ENCODE measurements at places on chromosomes 7 and 10.

GRCh38 chr7:9083837-9084236 is 650.4 kb downstream of the NXPH1 start:
- no peak for DNase-seq

DNA sequence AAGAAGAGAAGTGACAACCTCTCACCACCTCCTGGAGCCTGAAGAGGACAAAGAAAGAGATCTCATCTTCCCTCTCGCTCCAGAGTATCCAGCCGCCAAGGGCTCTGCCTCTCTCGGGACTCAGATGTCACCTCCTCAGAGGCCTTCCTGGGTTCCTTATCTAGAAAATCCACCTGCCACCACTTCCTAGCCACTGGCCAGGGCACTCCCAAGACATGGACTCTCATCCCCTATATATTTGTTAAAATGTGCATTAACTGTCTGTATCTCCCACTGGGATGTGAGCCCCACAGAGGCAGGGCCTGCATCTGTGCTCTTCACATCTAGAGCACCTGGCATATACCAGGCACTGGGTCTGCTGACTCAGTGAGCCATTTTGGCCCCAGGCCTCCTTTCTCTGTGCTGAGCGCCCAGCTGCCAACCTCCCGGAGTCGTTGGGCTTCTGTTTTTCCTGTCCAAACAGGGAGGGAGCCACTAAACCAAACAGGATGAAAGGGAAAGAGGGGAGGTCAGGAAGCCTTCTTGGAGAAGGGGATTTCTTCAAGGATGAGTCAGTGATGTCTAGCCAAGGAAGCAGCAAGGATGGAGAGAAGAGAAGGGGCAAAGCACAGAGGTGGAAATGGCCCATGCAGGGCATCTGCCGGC is 58.9 kb downstream of the KCNMA1 start:
- no peak for DNase-seq

- DNase-seq: no peak
Measured at GRCh38 chr7:92758796-92759431, 77.5 kb downstream of the CDK6 start.

GRCh38 chr7:78716876-78717275 is 736.6 kb downstream of the MAGI2 start:
- DNase-seq: no peak

DNA sequence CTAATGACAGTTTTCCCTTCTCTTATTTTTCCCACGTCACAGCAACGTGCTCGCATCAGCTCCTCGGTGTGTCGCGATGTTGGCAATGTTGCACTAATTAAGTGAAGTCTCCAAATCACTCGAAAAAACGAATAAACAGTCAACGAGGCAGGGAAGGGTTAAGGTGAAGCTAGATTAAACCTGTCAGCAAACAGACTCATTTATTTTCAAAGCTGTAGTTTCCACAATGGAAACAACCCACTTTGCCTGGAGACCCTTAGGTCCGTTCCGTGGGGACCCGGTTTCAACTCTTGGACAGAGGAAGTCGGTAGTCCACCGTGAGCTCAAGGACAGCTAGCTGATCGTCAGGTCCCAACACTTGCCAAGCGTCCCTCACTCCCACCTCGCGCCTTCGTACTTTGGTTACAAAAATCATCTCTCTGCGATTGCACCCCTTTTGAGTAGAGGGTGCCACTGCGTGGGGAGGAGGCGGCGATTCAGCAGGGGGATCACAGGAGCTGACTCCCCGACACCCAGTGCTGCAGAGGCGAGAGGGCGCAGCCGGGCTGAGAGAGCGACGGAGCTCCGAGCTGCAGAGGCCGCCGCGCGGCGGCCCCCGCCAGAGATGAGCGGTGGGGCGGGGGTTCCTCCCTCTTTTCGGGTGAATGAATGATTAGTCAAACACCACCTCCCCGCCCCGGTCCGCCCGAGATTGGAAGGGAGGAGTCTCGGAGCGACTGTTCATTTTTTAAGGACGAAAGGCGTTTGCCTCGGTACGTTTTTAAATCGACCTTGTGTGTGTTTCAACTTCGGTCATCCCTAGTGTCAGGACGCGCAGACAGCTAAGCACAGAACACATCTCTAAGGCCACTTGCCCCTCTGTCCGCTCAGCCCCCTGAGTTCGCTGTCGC is 1.3 kb upstream of the BMPER start:
- no peak for DNase-seq

GRCh38 chr7:9498303-9498702 is 1064.9 kb downstream of the NXPH1 start:
- no peak for DNase-seq

- no peak for DNase-seq
Measured at GRCh38 chr7:25117226-25118047, 7.6 kb downstream of the CYCS start.

GRCh38 chr7:104130726-104131125 is 77.1 kb downstream of the ORC5 start:
- DNase-seq: no peak

- no peak for DNase-seq
Measured at GRCh38 chr10:122494833-122495232, 33.5 kb downstream of the HTRA1 start.

DNA sequence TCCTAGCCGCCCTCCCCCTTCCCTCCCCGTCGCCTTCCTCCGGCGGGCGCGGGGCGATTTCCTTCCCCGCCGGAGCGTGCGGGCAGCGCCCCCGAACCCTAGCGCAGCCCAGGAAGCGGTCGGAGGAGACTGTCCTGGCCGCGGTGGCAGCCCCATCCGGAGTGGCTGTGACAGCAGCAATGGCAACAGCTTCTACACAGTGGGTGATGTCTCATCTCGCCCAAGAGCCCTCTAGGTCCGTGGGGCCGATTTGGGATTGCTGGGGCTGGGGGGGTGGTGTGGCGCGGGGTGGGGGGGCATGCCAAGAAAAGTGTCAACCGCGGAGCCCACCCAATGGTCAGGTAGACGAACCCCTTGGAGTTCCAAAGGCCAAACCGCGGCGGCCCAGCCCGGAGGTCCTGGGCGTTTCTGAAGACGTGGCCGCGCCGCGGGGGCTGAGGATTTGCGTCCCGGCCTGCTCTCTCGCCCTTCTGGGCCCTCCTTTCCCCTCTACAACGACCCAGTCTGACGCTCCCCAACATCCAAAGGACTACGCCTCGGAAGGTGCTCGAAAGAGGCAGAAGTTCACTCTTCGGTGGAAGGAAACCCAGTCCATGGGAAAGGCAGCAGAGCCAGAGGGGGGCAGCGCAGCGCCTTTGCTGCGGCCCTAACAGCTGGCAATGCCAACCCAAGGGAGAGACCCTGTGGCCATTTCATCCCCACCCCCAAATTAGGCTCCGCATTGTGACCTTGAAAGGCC is 603 bp upstream of the TWIST1 start:
- DNase-seq: no peak

DNA sequence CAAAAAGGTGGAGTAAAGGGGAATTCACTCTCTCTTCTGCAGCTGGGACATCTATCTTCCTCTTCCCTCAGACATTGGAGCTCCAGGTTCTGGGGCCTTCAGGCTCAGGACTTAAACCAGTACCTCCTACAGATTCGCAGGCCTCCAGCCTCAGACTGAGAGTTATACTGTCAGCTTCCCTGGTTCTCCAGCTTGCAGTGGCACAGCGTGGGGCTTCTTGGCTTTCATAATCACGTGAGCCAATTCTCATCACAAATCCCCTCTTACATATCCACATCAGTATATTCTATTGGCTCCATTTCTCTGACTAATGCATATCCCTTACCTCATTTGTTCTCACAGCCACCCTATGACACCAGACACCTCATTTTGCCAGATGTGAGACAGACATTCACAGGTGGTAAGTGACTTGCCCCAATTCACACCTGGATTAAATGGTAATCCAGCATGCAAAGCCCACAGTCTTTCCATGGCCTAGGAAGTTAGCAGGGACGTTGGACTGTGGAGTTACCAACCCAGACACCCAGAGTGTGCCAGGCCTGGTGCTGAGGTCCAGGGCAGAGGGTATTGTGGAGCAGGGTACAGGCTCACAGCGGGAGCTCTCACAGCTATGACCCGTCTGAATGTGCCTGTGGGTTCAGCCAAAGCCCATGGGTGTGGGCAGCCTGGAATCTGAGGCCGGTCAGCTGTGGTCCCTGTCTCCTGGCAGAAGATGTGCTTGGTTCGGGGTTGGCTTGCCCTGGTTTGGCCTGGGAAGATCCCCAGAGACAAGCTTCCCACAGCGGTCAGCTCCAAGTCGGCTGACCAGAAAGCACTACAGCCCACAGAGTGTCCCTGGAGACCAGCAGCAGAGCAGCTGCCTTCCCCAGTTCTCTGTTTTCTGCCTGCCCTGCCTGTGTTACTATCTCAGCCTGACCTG is 18.4 kb upstream of the ZCCHC24 start:
- no peak for DNase-seq

- DNase-seq: no peak
Measured at GRCh38 chr10:45581582-45582385, 90.8 kb downstream of the ZFAND4 start.

DNA sequence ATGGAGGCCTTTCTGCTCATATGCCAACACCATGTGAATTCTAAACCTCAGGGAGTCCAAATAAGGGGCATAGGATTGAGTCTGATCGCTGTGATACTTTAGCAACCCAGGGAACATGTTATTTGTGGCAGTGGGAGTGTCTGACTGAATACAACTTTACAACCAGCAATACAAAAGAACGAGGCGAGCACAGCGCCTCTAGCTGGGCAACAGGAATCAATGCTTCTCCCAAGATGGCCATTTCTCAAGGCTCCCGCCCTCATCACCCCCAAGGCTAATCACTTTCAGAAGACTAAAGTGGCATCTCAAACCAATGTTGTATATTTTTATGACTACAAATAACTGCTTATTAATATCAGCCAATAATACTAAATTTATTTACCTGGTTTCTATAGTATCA is 28.1 kb downstream of the YWHAG start:
- no peak for DNase-seq

- DNase-seq: no peak
Measured at GRCh38 chr7:2251841-2252771, 10.1 kb downstream of the NUDT1 start.

DNA sequence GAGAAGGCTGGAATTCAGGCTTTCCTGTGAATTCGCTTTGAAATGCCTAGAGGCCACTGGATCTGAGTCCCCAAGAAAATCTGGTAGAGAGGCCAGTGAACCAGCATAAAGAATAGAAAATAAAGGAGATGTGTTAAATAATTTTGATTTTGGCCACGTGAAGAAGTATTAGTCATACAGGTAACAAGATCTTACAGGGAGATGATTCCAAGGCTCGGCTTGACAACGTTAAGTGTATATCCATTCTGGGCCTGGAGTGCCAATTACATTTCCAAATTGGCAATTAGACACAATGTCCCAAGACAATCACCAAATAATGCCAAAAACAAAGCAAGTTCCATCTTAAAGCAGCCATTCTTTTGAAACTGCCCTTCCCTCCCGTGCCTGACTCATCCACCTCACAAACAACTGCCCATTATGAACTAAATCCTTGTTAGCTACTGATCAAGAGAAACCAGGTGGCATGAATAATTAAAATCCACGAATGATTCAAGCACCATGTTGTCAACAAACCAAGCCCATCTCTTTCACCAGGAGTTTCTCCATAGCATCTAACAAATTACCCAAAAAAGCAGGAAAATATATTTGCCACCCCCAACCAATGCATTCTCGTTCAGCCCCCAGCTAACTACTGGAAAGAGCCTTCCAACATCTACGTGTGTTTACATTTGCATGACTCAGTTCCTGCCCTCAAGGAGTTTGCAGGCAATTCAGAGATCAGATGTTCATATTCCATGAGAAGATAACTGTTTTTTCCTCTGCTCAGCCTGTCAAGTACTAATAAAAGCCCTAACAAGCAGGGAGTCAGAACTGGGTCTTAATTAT is 8.5 kb downstream of the KCNMA1 start:
- DNase-seq: no peak

DNA sequence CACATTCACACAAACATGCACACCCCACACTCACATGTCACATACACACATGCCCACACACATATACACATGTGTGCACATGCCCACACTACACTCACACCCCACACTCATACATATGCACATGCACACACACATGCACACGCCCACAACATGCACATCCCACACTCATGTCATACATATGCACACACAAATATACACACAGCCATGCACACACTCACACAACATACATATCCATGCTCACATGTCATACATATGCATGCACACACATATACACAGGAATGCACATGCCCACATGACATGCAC is 219.8 kb downstream of the DNAJB6 start:
- DNase-seq: no peak
